Activated CD4-positive, alpha-beta T cell treated with anti-CD3 and anti-CD28 coated beads, Interleukin-2, amount 10 ng/mL, durations not matched to agents 24 days and 14 days (primary cell): ENCODE measurements at places on chromosomes 16 and 17. TPM values are rescaled to one million over a fixed set of nuclear protein-coding genes. Genes with fewer than 3 reads are reported as not detected.
A peak's percentile ranks its signal among the peaks of the same experiment; 100 is the strongest.

GRCh38 chr17:61635913-61636432 lies 45.0 kb upstream of the NACA2 start:
- DNase-seq, result peak; percentile 88
- H3K4me1 ChIP-seq, result no peaks in the 10 kb centered on the region
- H3K27ac ChIP-seq, result no peak overlapping the region
- peaks cover 60% of the 10 kb centered on the region for H3K27me3 ChIP-seq
- H3K4me3 ChIP-seq, result no peak overlapping the region

- peaks cover 42% of the 10 kb centered on the region for H3K36me3 ChIP-seq
- peak overlapping the region; percentile 89 for H3K4me3 ChIP-seq
- peaks cover 38% of the 10 kb centered on the region for H3K4me1 ChIP-seq
- no peaks in the 10 kb centered on the region for H3K27me3 ChIP-seq
- DNase-seq, result no peak
- H3K27ac ChIP-seq, result peak overlapping the region; percentile 59
Measured at GRCh38 chr17:42285346-42286050, 2.8 kb upstream of the STAT5A start.

DNA sequence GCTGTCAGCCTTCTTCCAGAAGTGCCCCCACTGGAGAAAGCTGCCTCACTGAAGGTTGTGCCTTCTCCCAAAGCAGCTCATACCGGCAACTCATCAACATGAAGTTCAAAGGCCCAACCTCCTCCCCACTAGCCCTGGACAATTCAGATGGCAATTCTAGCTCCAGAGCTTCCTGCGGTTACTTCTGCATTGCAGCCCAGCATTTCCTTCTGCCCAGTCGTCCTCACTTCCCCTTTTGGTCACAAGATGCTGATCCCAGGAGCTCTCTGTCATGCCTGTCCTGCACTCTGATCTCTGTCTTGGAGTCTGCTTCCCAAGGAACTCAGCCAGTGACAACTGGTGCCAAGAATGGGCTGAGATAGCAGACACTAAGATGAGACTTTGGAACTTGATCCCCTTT lies 178.2 kb upstream of the SOX9 start:
- no peak overlapping the region for H3K4me3 ChIP-seq
- no peaks in the 10 kb centered on the region for H3K36me3 ChIP-seq
- H3K27me3 ChIP-seq, result no peaks in the 10 kb centered on the region
- H3K4me1 ChIP-seq, result no peaks in the 10 kb centered on the region
- H3K27ac ChIP-seq, result no peak overlapping the region

DNA sequence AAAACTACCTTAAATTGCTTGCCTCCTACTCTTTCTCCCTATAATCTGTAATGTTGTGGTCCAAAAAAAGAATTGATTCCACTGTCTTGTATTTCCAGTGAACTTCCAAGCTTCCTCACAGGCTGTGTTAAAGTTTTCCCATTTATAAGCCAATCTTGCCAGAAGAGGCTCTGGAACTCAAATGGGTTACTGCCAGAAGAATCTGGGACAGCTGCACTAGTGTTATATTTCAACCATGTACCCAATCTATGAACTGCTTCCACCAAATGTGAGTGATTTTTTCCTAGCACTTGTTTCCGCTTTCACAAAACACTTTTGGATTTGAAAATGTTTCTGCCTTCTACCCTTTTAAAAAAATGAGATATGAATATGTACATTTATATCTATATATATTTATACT lies 1.8 kb downstream of the CCDC43 start:
- no peak overlapping the region for H3K4me3 ChIP-seq
- H3K4me1 ChIP-seq, result peaks cover 40% of the 10 kb centered on the region
- peaks cover 2% of the 10 kb centered on the region for H3K27me3 ChIP-seq
- H3K27ac ChIP-seq, result no peak overlapping the region

GRCh38 chr16:71626018-71626857 lies at the start of gene MARVELD3:
MARVELD3 (plus strand) TSS chr16:71626184; CDS start chr16:71626230, 46 bp downstream.
- H3K27me3 ChIP-seq, result peaks cover 25% of the 10 kb centered on the region
- H3K4me3 ChIP-seq, result peak within 1 kb of the TSS; percentile 51
- H3K27ac ChIP-seq, result no peak within 1 kb of the TSS
- H3K4me1 ChIP-seq, result peaks cover 9% of the 10 kb centered on the region
- DNase-seq, result peak; percentile 62

GRCh38 chr16:88804173-88804551 lies 573 bp downstream of the CDT1 start:
- peak overlapping the region; percentile 83 for H3K4me3 ChIP-seq
- H3K36me3 ChIP-seq, result peaks cover 31% of the 10 kb centered on the region
- H3K27me3 ChIP-seq, result no peaks in the 10 kb centered on the region
- H3K27ac ChIP-seq, result peak overlapping the region; percentile 76

DNA sequence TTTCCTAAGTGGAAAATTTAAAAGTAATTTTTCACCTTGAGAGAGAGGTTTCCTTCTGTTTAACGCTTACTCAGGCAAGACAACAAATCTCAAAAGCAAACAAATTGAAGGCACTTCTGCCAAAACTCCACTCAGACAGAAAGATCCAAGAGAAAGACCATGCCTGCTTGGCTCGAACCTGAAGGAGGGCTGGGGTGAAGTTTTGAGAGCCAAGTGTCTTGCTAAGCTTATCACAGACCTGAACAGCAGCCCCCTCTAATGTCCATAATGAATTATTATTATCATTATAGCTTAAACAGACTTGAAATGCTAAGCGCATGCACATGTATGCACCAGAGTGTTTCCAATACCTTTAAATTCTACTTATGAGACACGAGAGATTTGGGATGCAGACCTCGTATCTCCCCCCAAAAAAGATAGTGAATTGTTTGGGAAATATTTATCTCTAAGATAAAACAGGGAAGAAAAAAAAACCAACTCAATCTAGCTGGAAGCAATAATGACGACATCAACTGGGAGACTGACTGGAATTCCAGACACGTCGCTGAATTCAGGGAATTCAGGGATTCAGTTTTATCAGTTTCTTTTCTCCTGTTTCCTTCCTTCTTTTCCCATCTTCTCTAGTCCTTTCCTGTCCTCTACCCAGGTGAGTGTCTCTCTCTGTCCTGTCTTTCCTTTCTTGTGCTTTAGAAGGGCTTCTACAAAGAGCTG lies 473.2 kb downstream of the RBFOX1 start:
- H3K4me3 ChIP-seq, result no peak overlapping the region
- no peaks in the 10 kb centered on the region for H3K27me3 ChIP-seq
- H3K36me3 ChIP-seq, result no peaks in the 10 kb centered on the region
- no peak overlapping the region for H3K27ac ChIP-seq
- H3K4me1 ChIP-seq, result no peaks in the 10 kb centered on the region

- peaks cover 46% of the 10 kb centered on the region for H3K36me3 ChIP-seq
- H3K4me1 ChIP-seq, result no peaks in the 10 kb centered on the region
- DNase-seq, result no peak
- no peaks in the 10 kb centered on the region for H3K27me3 ChIP-seq
Measured at GRCh38 chr17:37123941-37124820, 175.4 kb downstream of the AATF start.

DNA sequence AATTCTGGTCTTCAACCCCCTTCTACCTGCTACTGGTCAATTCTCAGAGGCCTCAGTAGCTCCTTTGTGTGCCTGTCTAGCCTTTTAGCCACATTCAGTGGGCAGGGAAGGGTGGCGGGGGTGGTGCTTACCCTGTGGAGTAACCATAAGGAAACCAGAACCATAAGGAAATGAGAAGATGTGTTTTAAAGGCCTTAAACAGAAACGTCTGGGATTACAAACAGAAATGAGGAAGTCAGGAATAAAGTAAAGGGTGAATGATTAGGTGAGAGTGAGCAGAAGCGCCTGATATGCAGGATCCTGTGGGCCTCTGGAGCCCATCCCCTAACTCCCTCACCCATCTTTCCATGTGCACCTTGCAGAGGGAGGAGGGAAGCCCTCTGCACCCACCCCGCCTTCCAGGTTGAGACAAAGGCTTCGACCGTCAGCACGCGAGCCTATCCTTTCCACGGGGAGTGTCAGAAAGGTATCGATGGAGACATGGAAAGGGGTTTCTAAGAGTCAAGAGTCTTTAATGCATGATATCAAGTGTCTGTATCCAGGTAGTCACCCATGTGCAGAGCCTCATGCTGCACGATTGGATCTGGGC lies 20.4 kb downstream of the KIAA0513 start:
- no peaks in the 10 kb centered on the region for H3K27me3 ChIP-seq
- H3K36me3 ChIP-seq, result peaks cover 2% of the 10 kb centered on the region
- H3K4me1 ChIP-seq, result peaks cover 9% of the 10 kb centered on the region
- DNase-seq, result no peak

- no peak overlapping the region for H3K27ac ChIP-seq
- no peak overlapping the region for H3K4me3 ChIP-seq
- peaks cover 3% of the 10 kb centered on the region for H3K36me3 ChIP-seq
- DNase-seq, result no peak
- H3K4me1 ChIP-seq, result peaks cover 13% of the 10 kb centered on the region
Measured at GRCh38 chr17:381941-382643, 29.5 kb upstream of the RPH3AL start.

GRCh38 chr17:50638606-50638965 lies 3.9 kb downstream of the ABCC3 start:
- no peak overlapping the region for H3K4me3 ChIP-seq
- H3K4me1 ChIP-seq, result no peaks in the 10 kb centered on the region
- no peak overlapping the region for H3K27ac ChIP-seq

DNA sequence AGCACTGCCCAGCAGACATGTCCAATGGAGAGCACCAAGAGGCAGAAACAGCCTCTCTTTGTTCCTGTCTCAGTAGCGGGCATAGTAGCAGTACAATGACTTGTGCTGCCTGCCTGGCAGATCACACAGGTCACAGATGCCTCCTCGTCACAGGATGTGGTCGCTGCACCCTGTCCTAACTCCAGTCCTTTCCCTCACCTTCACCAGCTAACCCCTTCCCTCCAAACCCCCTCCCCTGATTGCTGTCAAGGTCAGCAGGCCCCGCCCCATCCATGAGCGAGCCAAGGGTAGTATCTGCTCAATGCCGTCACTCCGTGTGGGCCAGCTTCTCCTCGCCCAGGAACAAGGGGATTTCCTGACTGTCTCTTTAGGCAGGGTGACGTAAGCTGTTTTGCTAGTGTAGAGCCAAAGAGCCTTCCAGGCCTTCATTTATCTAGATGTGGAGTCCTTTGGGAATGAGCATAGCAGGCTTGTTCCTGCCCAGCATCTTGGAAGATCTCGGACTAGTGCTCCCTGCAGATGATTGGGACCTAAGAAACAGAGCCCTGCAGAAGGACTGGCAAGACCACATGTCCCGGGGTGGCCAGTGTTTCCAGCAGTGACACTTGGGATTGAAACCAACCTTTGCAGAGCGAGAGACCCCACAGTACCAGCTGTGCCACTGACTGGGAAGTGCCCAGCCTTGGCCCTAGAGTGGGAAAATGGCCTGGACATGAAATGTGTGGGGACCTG lies 75.9 kb upstream of the TNRC6C start:
- DNase-seq, result peak; percentile 95
- H3K4me3 ChIP-seq, result peak overlapping the region; percentile 83
- H3K36me3 ChIP-seq, result no peaks in the 10 kb centered on the region
- peaks cover 23% of the 10 kb centered on the region for H3K27me3 ChIP-seq
- H3K27ac ChIP-seq, result peak overlapping the region; percentile 90

- no peaks in the 10 kb centered on the region for H3K36me3 ChIP-seq
- peak; percentile 76 for DNase-seq
- peak overlapping the region; percentile 66 for H3K27ac ChIP-seq
- H3K4me3 ChIP-seq, result peak overlapping the region; percentile 69
- peaks cover 34% of the 10 kb centered on the region for H3K4me1 ChIP-seq
- no peaks in the 10 kb centered on the region for H3K27me3 ChIP-seq
Measured at GRCh38 chr17:67258821-67259468, 13.9 kb upstream of the HELZ start.

DNA sequence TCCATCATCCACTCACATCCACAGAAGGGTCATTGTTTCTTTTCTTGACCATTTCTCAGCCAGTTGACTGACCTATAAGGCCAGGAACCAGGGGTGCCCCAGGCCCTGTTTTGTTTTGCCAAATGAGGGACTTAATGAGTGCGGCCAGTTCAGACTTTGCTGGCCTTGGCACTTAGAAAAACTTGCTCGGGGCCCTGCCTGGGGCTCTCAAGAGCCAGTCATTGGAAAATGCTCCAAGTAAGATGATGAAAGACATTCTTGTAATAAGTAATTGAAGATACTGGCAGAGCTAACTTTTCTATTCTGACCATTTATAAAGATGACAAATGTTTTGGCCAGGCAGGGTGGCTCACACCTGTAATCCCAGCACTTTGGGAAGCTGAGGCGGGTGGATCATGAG lies 29.0 kb upstream of the CLEC18B start:
- no peak for DNase-seq
- no peak overlapping the region for H3K27ac ChIP-seq
- H3K4me1 ChIP-seq, result no peaks in the 10 kb centered on the region

GRCh38 chr17:64091116-64091515 lies 38.8 kb downstream of the ERN1 start:
- H3K27ac ChIP-seq, result peak overlapping the region; percentile 98
- peaks cover 77% of the 10 kb centered on the region for H3K4me1 ChIP-seq
- H3K27me3 ChIP-seq, result no peaks in the 10 kb centered on the region
- DNase-seq, result peak; percentile 76
- H3K4me3 ChIP-seq, result peak overlapping the region; percentile 78

- no peak for DNase-seq
- no peak overlapping the region for H3K4me3 ChIP-seq
Measured at GRCh38 chr17:36999471-36999870, 50.7 kb downstream of the AATF start.

DNA sequence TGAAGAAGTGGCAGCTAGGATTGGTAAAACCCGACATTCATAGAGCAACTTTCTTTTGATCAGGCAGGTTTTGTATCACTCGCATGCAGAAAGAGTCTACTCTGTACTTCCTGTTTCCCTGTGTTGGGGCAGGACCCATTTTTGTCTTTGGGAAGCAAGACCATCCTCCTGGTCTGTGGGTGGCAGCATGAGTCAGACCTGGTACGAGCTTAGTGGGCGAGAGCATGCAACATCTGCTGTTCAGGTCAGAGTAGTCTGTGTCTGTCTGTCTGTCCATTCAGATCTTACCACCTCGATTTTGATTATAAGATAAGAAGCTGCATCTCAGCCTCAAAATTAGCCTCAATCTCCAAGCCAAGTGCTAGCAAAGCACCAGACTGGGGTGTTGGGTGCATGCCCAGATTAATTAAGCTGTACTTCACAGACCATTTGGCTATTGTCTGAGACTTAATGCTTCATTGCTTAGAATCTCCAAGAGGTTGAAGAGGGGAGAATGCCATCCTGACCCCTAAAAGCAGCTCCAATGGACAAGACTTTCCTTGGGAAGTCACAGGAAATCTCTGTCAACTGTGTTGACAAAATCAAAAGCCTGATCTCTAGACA lies 110.9 kb downstream of the XYLT1 start:
- DNase-seq, result peak; percentile 78
- H3K4me1 ChIP-seq, result peaks cover 68% of the 10 kb centered on the region
- peak overlapping the region; percentile 37 for H3K4me3 ChIP-seq
- peaks cover 24% of the 10 kb centered on the region for H3K36me3 ChIP-seq
- no peaks in the 10 kb centered on the region for H3K27me3 ChIP-seq

GRCh38 chr17:34980681-34981537 lies 597 bp downstream of the LIG3 start:
- H3K27me3 ChIP-seq, result no peaks in the 10 kb centered on the region
- DNase-seq, result peak; percentile 95
- peak overlapping the region; percentile 96 for H3K4me3 ChIP-seq
- H3K27ac ChIP-seq, result peak overlapping the region; percentile 96
- H3K36me3 ChIP-seq, result peaks cover 32% of the 10 kb centered on the region

Gene MVP
- 116 and 122 TPM in 2 replicates for total RNA-seq

Gene IL34
- 0.30 TPM in 1 of 2 replicates, not detected in the other for total RNA-seq

Gene FOXO3B
- total RNA-seq, result 6.0 and 6.4 TPM in 2 replicates

Gene MT1E
- total RNA-seq, result 136 and 152 TPM in 2 replicates

Gene AOC3
- 1.8 and 2.2 TPM in 2 replicates for total RNA-seq

Gene OR4D1
- total RNA-seq, result 0.07 and 0.14 TPM in 2 replicates

Gene TPSG1
- not detected in 2 replicates for total RNA-seq

Gene PMP22
- total RNA-seq, result 0.28 and 0.45 TPM in 2 replicates

Gene SLC35G6
- not detected in 2 replicates for total RNA-seq

Gene RAMP2
- not detected in 2 replicates for total RNA-seq

Gene LRRC37A3
- 8.3 and 12.8 TPM in 2 replicates for total RNA-seq
